Mesothelial cell of epicardium (in vitro differentiated cells): ENCODE measurements at places on chromosomes 6 and 20. TPM values are rescaled to one million over a fixed set of nuclear protein-coding genes. Genes with fewer than 3 reads are reported as not detected.

DNA sequence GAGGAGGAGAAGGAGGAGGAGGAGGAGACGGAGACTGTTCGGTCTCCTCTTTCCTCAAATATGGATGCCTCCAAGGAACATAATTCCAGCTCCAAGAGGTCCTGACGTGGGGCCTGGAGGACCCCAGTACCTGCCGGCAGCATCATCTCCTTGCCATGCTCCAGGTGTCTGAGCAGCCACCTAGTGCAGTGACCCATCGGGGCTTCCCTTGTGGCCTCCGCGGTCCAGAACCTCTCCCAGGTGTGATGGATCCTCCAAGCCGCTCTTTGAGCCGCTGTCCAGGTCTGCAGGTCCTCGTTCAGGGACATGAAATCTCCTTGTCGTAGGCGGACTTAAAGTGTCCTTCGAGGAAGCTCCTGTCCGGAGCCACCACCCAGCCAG lies 35.8 kb upstream of the HLA-C start:
- no peak overlapping the region for H3K27ac ChIP-seq
- H3K4me3 ChIP-seq = no peak overlapping the region
- H3K4me1 ChIP-seq = no peaks in the 10 kb centered on the region
- no peak for DNase-seq

Gene SMLR1
- total RNA-seq = not detected in 3 replicates

Gene ARFGEF3
- 6.1 to 6.3 TPM (median 6.1 TPM) in 3 replicates for total RNA-seq

Gene PDE7B
- 15.9 to 18.2 TPM (median 16.5 TPM) in 3 replicates for total RNA-seq

- H3K4me3 ChIP-seq = no peak overlapping the region
- H3K4me1 ChIP-seq = peaks cover 26% of the 10 kb centered on the region
- H3K36me3 ChIP-seq = no peaks in the 10 kb centered on the region
Measured at GRCh38 chr6:70838907-70839285, 118.0 kb downstream of the B3GAT2 start.

- no peak overlapping the region for H3K4me3 ChIP-seq
- DNase-seq = no peak
- no peak overlapping the region for H3K27ac ChIP-seq
- no peaks in the 10 kb centered on the region for H3K27me3 ChIP-seq
- H3K36me3 ChIP-seq = no peaks in the 10 kb centered on the region
Measured at GRCh38 chr6:87396595-87397392, 11.0 kb upstream of the CFAP206 start.

Gene COL9A3
- 573 to 576 TPM (median 576 TPM) in 3 replicates for total RNA-seq

Gene COL9A1
- total RNA-seq = 8.1 to 9.1 TPM (median 8.7 TPM) in 3 replicates

- peaks cover 28% of the 10 kb centered on the region for H3K4me1 ChIP-seq
- DNase-seq = no peak
- H3K27ac ChIP-seq = no peak overlapping the region
- no peak overlapping the region for H3K4me3 ChIP-seq
- H3K27me3 ChIP-seq = no peaks in the 10 kb centered on the region
Measured at GRCh38 chr20:53922901-53923314, 147.5 kb downstream of the BCAS1 start.

GRCh38 chr20:21232546-21233280 lies 70.4 kb upstream of the XRN2 start:
- H3K36me3 ChIP-seq = peaks cover 7% of the 10 kb centered on the region
- DNase-seq = no peak

Gene MUC21
- total RNA-seq = not detected in 3 replicates

- H3K36me3 ChIP-seq = peaks cover 5% of the 10 kb centered on the region
- H3K4me3 ChIP-seq = no peak overlapping the region
- H3K4me1 ChIP-seq = peaks cover 2% of the 10 kb centered on the region
- no peak for DNase-seq
Measured at GRCh38 chr6:2412731-2413130, 167.3 kb upstream of the GMDS start.

DNA sequence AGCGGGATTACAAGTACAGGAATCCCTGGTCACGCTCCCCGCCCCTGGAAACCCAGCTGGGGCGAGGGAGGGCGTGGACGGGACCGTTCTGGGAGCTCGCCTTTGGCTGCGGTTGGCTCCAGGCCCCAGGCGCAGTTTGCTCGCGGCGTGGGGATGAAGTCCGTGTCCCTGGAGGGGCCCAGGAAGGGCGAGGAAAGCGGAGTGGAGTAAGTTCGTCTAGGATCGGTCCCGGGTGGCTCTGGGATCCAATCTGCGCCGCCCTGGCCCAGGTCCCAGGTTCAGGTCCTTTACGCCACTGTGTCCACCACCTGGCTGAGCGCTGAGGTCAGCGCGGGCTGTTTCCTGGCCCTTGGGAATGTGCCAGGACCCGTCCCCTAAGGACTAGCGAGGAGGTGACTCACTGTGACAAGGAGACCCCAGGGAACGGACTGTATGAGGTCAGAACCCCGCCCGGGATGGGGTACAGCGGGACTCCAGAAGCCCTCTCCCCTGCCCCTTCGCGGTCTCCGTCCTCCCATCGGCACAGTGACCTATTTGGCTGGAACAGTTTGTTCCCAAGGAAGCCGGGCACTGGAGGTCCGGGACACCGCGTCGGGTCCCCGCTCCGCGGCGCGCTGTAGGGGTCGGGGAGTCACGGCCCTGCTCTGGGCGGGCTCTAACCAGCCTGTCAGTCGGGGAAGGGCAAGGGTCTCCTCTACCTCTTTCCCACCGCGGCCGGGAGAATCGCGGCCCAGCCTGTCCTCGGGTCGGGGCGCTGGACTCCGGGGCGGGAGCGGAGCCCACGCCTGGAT lies 724 bp downstream of the CDKN1A start:
- H3K4me3 ChIP-seq = peak overlapping the region; percentile 89
- no peak for DNase-seq
- H3K27ac ChIP-seq = peak overlapping the region; percentile 94
- no peaks in the 10 kb centered on the region for H3K36me3 ChIP-seq
- peaks cover 43% of the 10 kb centered on the region for H3K4me1 ChIP-seq

Gene GMPR
- total RNA-seq = 4.0 to 5.2 TPM (median 4.3 TPM) in 3 replicates

Gene EYA4
- total RNA-seq = 21.4 to 23.1 TPM (median 21.5 TPM) in 3 replicates

- DNase-seq = no peak
- no peak overlapping the region for H3K27ac ChIP-seq
- H3K4me1 ChIP-seq = peaks cover 7% of the 10 kb centered on the region
- H3K27me3 ChIP-seq = peaks cover 19% of the 10 kb centered on the region
- H3K4me3 ChIP-seq = no peak overlapping the region
Measured at GRCh38 chr20:1809131-1809572, 86.1 kb upstream of the SIRPA start.

DNA sequence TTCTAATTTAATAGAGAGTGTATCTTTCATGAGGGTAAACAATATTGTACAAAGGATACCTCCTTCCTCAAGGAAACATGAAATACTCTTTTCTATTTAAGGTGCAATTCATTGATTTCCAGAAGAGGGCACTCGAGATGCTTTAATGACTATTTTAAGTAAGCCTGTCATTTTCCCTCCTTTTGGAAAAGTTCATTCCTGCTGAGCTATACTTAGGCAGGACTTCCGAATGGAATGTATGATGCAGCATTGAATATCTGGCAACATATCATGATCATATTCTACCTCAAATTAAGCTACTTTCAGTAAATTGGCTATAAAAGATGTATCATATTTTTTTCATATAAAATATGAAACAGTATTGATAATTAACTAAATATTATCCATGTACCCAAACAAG lies 5.0 kb downstream of the DST start:
- H3K4me3 ChIP-seq = no peak overlapping the region
- no peaks in the 10 kb centered on the region for H3K4me1 ChIP-seq
- no peaks in the 10 kb centered on the region for H3K27me3 ChIP-seq

Gene MAS1
- not detected in 3 replicates for total RNA-seq

GRCh38 chr6:96469312-96469711 lies 52.3 kb upstream of the UFL1 start:
- H3K27me3 ChIP-seq = no peaks in the 10 kb centered on the region
- DNase-seq = no peak
- peaks cover 20% of the 10 kb centered on the region for H3K4me1 ChIP-seq
- H3K4me3 ChIP-seq = no peak overlapping the region

Gene RIOK1
- total RNA-seq = 24.1 to 25.6 TPM (median 24.5 TPM) in 3 replicates

DNA sequence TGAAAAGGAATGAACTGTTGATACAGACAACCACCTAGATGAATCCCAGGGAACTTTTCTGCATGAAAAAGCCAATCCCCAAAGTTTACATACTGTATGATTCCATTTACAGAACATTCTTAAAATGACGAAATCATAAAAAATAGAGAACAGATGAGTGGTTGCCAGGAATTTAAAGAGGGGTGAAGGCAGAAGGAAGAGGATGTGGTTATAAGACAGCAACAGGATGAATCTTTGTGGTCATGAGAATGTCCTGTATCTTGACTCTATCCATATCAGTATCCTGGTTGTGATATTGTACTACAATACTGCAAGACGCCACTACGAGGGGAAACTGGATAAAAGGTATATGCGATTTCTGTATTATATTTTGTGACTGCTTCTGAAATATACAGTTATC lies 70.1 kb upstream of the EMILIN3 start:
- no peak overlapping the region for H3K27ac ChIP-seq
- H3K36me3 ChIP-seq = peaks cover 68% of the 10 kb centered on the region
- H3K27me3 ChIP-seq = no peaks in the 10 kb centered on the region
- H3K4me3 ChIP-seq = no peak overlapping the region

DNA sequence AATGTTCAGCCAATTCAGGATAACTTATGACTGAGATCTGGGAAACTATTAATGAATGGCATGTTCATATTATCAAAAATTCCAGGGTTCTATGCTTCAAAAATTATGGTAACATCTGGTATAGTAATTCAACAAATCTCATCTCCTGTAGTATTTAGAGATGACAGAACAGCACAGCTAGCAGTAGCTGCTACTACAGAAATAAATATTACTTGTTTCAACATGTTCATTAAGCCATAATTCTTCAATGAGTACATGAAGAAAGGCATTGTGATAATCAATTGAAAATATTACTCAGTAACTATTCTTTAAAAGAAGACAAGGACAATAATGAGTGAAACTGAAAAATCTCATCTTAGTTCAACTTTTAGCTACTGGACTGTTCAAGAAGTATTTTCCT lies 66.8 kb downstream of the ATG5 start:
- no peak overlapping the region for H3K4me3 ChIP-seq
- peaks cover 11% of the 10 kb centered on the region for H3K36me3 ChIP-seq
- no peak overlapping the region for H3K27ac ChIP-seq
- no peaks in the 10 kb centered on the region for H3K27me3 ChIP-seq
- H3K4me1 ChIP-seq = peaks cover 22% of the 10 kb centered on the region
- no peak for DNase-seq
